ENCODE measurements at places on chromosomes 5 and 9.

DNA sequence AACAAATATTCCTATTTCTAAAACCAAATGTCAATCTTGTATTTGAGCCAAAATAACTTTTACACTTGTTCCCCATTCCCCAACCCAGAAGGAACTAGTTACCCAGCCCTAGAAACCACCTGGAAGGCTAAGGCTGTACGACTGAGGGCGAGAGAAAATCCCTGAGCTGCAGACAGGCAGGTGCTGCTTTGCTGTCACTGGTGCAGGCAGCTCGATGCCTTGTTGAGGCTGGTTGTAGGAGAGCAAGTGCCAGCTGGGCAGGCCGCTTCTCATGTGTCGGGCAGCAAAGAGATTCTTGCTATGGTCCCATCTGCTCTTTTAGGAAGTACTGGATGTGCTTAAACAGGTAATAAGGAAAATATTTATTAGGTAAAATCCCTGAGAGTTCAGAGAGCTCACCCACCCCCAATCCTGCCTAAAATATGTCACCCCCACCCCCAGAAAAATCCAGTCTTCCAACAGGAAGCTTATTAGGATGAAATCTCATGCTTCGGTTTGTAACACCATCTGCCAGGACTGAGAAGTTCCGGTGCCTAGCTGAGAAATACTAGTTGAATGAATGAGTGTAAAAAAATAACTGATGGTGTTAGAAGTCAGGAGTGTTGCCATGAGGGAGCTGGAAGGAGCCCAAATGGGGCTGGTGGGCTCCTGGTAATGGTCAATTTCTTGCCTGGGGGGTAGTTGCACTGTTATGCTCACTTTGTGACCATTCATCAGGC is 91.1 kb upstream of the DMRT1 start:
- DNase-seq: no peak

GRCh38 chr9:105258225-105258737 is 13.8 kb downstream of the SLC44A1 start:
- no peak for DNase-seq

DNA sequence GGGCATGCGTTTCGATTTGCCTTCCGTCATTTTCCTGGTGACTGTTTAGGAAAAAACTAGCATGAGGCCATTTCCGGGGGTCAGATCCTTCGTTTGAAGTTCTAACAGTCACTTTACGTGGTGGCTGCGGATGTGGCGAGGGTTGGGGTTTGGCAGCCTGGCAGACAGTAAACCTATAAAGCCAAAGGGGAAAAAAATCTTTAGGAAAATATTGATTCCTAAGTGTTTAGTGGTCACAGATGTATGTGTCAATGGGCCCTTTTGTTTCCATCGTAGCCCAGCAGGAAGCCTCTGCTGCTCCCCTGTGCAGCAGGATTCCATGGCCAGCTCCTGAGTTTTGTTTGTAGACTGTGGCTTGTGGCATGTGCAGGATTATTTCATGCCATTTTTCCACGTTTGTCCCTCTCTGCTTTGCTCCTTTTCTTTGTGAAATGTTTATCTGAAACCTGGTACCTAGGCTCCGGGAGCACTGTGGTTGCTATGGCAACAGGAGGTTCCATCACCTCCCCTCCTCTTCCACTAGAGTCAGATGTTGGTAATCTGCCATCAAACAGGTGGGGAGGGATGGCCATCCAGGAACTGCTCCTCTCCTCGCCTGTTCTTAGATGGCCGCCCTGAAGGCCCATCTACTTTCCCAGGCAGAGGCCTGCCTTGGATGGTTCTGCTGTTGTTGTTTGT is 202.3 kb downstream of the AOPEP start:
- DNase-seq: no peak

DNA sequence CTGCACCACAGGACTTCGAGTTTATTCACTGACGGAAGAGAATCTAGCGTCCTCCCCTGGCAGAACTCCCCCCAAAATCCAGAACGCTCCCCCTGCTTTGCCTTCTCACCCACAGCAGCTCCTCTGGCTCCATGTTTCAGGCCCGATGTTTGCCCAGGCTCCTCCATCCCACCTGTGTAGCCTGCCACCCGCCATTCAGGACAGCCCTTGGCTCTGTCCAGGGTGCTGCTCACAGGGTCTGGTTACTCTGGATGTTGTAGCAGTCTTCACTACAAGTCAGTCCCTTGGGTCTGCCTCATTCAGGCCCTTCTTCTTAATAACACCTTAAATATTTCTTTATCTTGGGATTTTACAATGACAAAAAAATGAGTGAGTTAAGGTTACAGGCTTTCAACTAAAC is 41.3 kb upstream of the SV2C start:
- no peak for DNase-seq

GRCh38 chr5:146467760-146468159 is 20.6 kb downstream of the TCERG1 start:
- DNase-seq: no peak

DNA sequence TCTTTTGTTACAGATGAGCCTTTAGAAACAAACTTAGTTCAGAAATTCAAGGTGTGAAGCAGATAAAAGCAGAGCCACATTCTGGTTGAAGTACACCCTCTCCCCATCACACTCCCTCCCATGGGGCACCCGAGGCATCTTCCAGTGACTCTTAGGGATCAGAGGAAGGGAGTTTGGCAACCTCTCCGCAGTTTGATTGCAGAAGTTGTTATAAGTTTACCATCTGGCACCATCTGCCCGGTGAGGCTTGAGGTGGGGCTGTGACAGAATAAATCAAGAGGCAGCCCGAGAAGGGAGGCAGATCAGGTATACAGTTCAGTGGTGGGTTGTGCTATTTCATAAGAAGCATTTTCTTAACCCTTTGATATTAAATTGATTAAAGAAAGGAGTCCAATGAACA is 458.6 kb upstream of the CLINT1 start:
- no peak for DNase-seq

DNA sequence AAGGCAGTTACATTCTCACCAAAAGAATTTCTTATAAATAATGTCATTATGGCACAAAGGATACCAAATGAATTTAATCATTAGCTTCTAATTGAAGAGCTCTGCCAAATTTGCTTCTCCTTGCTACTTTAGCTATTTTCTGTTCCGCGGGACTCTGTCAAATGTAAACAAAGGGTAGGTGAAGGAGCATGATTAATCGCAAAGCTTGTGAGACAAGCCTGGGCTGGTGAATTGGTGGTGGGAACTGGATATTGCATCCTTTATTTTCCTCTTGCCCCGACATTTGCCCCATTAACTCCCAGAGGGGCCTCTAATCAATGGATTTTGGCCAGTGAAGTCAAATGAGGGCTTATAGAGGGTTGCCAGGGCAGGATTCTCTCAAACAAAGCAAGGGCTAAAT is 234.2 kb upstream of the RFX3 start:
- DNase-seq: no peak

GRCh38 chr5:181120306-181120705 is 10.7 kb downstream of the OR2V1 start:
- no peak for DNase-seq

DNA sequence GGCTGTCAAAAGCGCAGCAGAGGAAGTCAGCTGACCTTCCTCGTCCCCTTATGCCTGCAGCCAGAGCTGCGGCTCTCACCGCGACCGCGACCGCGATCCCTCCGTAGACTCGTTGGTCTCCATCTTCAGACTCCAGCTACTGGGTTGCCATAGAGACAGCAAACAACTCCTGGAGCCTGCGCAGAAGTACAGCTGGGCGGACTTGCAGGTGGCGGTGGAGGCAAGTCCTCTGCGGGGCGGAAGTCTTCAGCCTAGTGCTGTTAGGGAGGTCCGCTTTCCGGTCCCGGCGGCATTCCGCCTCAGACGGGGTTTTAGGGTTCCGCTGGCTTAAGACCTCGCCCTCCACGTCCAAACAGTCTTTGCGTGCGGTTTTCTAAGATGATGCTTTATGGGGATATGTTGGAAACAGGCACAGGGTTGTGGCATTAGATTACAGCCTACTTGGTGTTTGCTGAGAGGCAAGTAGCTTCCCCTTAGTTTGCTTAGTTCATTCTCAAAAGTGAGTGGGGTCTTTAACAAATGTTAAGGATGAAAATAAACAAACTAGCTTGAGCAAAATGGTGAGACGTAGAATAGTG is at the start of gene SPAG8:
TSS of gene SPAG8 (minus strand) at position 238 of the 578 bp plus-strand sequence. CDS start at position 123, 115 bp downstream.
- DNase-seq: peak; percentile 88

- DNase-seq: no peak
Measured at GRCh38 chr5:39947657-39948056, 522.9 kb upstream of the DAB2 start.

- DNase-seq: no peak
Measured at GRCh38 chr5:77850536-77851175, 74.5 kb upstream of the TBCA start.

- no peak for DNase-seq
Measured at GRCh38 chr5:22722491-22722890, 130.7 kb downstream of the CDH12 start.

- DNase-seq: no peak
Measured at GRCh38 chr9:123482295-123482968, 126.4 kb downstream of the CRB2 start.

DNA sequence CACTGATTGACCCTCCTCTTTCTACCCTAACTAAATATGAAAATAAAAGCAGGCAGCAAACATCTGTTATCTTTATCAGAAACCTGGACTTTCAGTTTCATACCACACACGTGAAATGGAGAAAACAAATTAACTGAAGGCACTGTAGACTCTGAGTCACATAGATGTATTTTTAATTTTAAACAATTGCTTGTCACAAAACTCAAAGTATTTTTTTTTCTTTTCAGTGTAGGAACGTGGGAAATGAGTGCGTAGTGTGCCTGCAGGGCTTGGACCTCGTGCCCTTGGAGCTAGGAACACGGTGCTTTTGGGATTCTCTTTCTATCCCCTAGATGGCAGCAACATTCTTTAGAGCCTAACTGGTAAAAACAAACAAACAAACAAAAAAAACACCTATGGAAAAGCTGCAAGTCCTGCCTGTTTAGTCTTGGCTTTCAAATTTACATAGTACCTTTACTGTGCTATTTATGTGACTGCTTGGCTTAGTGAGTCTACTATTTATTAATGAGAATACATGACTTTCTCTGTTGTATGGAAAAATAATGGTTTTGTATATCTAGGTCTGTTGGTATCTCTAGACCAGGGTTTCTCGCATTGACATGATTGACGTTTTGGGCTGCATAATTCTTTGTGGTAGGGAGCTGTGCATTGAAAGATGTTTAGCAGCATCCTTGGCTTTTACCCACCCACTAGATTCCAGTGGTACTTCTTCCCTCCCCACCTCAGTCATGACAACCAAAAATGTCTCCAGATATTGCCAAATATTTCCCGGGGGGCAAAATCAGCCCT is 16.8 kb upstream of the ACTBL2 start:
- DNase-seq: no peak

GRCh38 chr9:110175275-110175968 is 32.5 kb downstream of the C9orf152 start:
- DNase-seq: no peak

GRCh38 chr5:14109041-14109747 is 33.9 kb upstream of the TRIO start:
- DNase-seq: no peak

DNA sequence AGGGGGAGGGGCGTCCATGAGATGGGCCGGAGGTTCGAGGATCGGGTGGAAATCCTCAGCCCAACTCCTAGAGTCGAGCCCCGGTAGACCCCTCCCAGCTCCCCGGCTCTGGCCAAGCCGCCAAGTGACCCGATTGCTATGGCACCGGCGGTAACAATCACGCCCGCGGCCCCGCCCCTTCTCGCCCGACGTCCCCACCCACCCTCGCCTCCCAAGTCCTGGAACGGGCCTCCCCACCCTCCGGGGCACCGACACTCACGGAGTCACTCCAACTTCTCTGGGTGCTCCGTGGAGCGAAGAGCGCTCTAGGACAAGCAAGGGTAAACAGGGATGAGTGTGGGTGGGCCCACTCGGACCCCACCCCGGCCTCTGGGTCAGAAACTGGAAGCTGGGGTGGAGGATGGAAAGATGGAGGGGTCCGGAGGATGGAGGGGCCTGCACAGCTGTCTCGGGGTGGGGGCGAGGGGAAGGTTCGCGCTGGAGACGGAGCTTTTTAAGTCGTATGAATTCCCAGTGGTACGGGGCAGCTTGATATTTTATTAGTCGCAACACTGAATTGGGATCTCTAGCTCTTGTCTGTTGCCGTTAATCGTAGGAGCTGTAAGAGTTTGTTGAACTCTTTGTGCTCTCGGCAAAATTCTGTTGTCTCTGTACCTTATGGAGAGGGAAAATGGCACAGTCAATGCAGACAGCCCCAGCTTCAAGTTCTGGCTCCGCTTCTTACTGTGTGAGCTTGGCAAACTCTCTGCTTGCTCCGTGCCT is at the start of gene SPACA9:
TSS of gene SPACA9 (plus strand) at position 204 of the 762 bp plus-strand sequence. CDS start 5,050 bp downstream, outside the sequence.
- DNase-seq: no peak

DNA sequence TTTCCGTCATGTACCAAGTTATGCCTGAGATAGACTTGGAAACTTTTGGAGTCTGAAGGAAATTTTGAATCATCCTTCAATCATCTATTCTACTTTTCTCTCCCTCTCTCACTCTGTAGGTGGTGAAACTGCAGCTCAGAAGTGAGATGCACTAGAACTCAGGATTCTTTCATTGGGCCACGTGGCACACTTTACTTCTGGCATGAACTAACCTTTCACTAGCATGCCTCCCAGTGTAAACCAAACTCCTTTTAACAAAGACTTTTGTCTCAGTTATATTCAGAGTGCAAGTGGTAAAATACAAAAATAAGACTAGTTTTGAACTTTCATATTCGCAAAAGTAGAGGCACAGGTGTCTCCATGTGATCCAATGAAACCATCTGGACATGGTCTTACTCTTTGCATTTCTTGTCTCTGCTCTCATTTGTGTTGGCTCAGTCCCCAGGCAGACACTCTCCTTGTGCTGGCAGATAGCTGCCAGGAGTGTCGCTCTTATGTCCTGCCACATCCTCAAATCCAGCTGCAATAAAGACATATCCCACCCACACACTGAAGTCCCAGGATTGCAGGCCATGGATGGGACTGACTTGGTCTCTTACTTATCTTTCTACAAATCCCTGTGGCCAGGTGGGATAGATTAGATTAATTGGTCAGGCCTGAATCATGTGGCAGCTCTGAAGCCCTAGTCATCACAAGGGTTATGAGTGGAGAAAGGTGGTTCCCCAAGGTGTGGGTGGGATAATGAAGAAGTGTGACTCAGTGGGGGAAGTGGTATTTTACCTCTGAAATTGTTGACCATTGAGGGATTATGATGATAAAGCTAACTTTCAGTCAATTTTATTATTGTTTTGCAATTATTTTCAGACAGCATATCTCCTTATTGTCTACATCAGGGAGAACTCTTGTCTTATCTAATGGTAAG is 267.5 kb downstream of the GABRB2 start:
- DNase-seq: no peak

GRCh38 chr5:41921874-41922273 is 3.2 kb upstream of the FBXO4 start:
- no peak for DNase-seq

DNA sequence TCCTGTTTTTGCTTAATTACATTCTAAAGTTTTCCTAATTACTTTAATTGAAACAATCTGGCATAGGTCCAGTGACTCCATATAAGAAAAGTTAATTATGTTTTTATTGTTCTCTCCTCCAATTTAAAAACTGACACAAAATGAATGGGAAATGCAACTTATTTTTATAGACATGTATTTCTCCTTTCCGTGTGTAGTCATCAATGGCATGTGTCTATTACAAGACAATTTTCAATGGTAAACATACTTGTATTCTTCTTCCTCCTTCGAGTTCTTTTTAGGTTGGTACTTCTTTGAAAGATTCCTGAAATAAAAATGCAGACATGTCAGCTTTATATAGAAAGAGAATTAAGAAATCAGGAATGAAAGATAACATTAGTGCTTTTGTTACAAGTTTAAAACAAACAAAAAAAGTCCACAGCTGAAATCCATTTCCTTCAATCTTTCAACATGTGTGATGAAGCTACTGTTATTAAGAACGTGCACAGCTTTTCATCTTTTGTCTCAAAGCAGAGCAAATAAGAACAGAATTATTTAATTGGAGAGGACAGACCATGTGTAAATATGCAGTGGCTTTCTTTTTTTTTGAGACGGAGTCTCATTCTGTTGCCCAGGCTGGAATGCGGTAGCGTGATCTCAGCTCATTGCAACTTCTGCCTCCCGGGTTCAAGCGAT is 63.8 kb downstream of the FNBP1 start:
- no peak for DNase-seq
